Left renal pelvis (tissue), 4 donors: ENCODE measurements at places on chromosomes 7 and 10. TPM values are rescaled to one million over a fixed set of nuclear protein-coding genes. Genes with fewer than 3 reads are reported as not detected.

The FGF8 gene
- polyA plus RNA-seq = 8.3 TPM

DNA sequence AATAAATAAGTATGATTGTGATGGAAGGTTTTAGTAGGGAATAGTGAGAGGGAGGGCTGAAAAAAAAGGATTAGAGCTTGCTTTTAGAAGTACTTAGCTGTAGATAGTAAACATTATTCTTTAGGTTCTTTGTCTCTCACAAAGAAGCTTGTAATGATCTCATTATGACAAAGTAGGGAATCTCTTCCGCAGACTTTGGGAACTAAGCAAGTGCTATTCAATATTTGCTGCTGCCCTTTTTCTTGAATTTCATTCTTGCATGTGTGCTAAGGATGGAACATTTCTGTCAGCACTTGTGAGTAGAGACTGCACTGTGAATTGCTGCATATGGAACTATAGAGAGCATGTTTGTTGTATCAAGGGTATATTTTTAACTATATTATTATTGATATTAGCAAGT lies 173.4 kb downstream of the ST7 start:
- DNase-seq = no peak

The MYPN gene
- polyA plus RNA-seq = 0.06 TPM

DNA sequence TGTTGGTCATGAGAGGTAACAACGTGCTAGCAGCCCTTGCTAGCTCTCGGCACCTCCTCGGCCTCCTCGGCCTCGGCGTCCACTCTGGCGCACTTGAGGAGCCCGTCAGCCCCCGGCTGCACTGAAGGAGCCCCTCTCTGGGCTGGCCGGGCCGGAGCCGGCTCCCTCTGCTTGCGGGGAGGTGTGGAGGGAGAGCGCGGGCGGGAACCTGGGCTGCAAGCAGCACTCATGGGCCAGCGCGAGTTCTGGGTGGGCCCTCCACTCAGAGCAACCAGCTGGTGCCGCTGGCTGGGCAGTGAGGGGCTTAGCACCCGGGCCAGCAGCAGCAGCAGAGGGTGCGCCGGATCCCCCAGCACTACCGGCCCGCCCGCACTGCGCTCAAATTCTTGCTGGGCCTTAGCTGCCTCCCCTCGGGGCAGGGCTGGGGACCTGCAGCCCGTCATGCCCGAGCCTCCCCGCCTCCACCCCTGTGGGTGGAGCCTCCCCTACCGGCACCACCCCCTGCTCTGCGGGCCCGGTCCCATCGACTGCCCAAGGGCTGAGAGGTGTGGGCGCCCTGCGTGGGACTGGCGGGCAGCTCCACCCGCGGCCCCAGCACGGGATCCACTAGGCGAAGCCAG lies 96.1 kb downstream of the PAXIP1 start:
- no peak for DNase-seq

GRCh38 chr10:59311025-59311424 lies 51.3 kb downstream of the FAM13C start:
- no peak for DNase-seq

The DMBT1 gene
- polyA plus RNA-seq = 0.11 TPM

DNA sequence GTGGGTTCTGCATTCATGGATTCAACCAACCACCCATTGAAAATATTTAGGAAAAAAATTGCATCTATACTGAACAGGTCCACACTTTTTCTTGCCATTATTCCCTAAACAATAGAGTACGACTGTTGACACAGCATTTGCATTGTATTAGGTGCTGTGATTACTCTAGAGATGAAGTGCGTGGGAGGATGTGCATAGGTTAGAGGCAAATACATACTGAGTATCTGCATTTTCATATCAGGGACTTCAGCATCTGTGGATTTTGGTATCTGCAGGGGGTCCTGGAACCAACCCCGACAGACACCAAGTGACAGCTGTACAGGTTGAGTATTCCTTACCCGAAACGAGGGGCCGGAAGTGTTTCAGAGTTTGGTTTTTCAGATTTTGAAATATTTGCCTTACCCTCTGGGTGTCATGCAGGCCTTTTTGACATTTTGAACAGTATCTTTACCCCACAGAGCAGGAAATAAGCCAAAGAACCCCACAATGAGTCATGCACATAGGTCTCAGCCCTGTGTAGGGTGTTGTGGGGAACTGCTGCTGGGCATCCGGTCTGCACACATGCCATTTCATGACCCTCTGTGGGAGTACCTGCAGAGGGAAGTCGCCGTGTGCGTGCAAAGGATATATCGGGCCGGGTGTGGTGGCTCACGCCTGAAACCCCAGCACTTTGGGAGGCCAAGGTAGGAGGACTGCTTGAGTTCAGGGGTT lies 14.5 kb downstream of the NUDT5 start:
- DNase-seq = no peak

GRCh38 chr7:54581511-54581910 lies 39.3 kb downstream of the VSTM2A start:
- no peak for DNase-seq
